GM18507 (cell line): ENCODE measurements at places on chromosomes 12 and 14.

GRCh38 chr14:30290001-30290400 is 269.0 kb upstream of the G2E3 start:
- no peak for DNase-seq

- DNase-seq = no peak
Observed at GRCh38 chr14:39555749-39556148, 123.5 kb upstream of the FBXO33 start.

GRCh38 chr12:46535376-46535775 is 162.8 kb upstream of the SLC38A2 start:
- no peak for DNase-seq

DNA sequence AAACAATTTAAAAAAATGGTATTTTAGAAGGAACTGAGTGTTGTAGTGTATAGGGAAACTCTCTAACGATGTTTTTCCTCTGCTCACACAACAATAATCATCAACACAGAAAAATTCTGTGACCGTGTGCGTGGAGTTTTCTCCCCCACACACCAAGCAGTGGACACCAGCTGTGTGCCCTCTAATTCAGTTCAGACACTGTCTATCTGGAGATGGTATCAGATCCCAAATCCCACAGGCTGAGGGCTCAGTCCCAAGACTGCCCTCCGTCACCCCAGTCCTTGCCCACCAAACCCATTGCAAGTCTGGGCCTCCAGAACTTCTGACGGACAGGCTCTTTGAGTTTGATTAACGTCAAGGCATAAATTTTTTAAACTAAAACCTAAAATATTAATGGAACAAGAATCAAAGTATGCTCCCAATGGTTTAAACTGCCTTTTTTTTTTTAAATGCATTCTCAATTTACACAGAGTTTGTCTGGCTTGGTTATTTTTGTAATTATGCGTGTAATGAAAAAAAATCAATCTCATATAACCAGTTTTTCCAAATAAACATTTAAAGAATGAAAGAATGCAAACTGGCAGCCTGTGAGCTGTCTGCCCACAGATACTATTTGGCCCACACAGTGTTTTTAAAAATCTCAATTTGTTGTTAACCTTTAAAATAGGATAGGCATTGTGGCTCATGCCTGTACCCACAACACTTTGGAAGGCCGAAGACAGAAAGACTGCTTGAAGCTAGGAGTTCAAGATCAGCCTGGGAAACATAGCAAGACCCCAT is 19.2 kb downstream of the BLTP3B start:
- DNase-seq = no peak

DNA sequence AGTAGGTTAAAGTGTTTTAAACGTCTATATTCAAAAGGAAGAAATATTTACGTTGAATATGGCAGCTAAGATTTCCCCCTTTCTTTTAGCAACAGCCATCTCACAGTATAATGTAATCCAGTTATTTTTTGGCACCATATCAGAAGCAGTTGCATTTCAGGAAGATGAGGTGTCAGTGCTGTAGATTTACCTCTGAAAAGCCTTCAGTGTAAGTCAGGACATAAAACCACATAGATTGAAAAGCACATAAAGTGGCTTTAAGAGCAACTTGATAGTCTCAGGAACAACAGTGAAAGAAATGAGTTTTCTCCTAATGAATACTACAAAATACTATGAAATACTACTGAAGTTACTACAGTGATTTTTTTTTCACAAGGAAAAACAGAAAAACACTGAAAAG is 6.9 kb downstream of the MLH3 start:
- DNase-seq = no peak

DNA sequence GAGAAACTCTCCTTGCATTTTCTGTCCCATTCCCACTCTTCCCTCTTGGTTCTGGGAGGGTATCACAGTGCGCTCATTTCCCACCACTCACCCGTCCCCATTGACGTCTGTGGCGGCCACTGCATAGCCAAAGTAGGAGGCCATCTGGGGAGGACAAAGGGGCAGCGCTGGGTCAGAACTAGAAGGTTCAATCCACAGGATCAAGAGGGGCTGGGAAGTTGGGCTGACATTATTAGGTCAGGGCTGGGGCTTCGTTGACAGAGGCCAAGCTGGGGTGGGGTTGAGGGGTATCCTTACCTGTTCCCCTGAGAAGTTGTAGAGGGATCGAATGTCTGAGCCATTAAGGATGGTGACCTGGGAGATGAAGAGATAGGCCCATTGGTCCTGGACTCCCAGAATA is 13.5 kb downstream of the ITGA5 start:
- no peak for DNase-seq
